ENCODE measurements at places on chromosomes 13 and 19. TPM values are rescaled to one million over a fixed set of nuclear protein-coding genes. Genes with fewer than 3 reads are reported as not detected.

The KLHL1 gene
- total RNA-seq: not detected

The ACER1 gene
- total RNA-seq: not detected

The ZNF418 gene
- total RNA-seq: 18.8 TPM

The PTH2 gene
- total RNA-seq: 0.82 TPM

The RNF225 gene
- 1.2 TPM for total RNA-seq

The SGTA gene
- 86.8 TPM for total RNA-seq

The SYT5 gene
- 0.35 TPM for total RNA-seq

The ZNF726 gene
- total RNA-seq: not detected

The SYNE4 gene
- total RNA-seq: 20.8 TPM

The C1QTNF9B gene
- not detected for total RNA-seq

The SSC5D gene
- total RNA-seq: 1.7 TPM

The ZNF790 gene
- total RNA-seq: 7.2 TPM

The KCNRG gene
- total RNA-seq: 0.65 TPM

The FXYD5 gene
- 104 TPM for total RNA-seq

The KIR2DL1 gene
- total RNA-seq: not detected

The ZNF546 gene
- total RNA-seq: 1.9 TPM

The CAMSAP3 gene
- 30.4 TPM for total RNA-seq

The NLRP12 gene
- total RNA-seq: 1.9 TPM

The MEIS3 gene
- 27.4 TPM for total RNA-seq

The SIGLEC10 gene
- total RNA-seq: not detected

The HCST gene
- total RNA-seq: 1.1 TPM

The NLRP5 gene
- not detected for total RNA-seq

The C19orf47 gene
- total RNA-seq: 17.8 TPM

The PLK5 gene
- 1.2 TPM for total RNA-seq

The TUBA3C gene
- not detected for total RNA-seq

The CATSPERD gene
- not detected for total RNA-seq

The KANK2 gene
- 42.3 TPM for total RNA-seq

The FUT6 gene
- not detected for total RNA-seq

The WDR88 gene
- not detected for total RNA-seq

The CALR3 gene
- total RNA-seq: 0.32 TPM

The PTGER1 gene
- total RNA-seq: 0.41 TPM

The OPA3 gene
- total RNA-seq: 14.5 TPM

The CGB8 gene
- total RNA-seq: 0.46 TPM

The CASP14 gene
- total RNA-seq: not detected

The SMIM44 gene
- not detected for total RNA-seq

The IQCN gene
- 0.31 TPM for total RNA-seq

The SIGLEC14 gene
- not detected for total RNA-seq

The LCP1 gene
- total RNA-seq: 4.3 TPM

The ZNF540 gene
- 0.21 TPM for total RNA-seq

The IGSF23 gene
- not detected for total RNA-seq

The PEG3 gene
- not detected for total RNA-seq

The PABPC3 gene
- 0.48 TPM for total RNA-seq

The CABP5 gene
- not detected for total RNA-seq

The TTC9B gene
- not detected for total RNA-seq

The LILRB5 gene
- total RNA-seq: not detected

The RYR1 gene
- 10.7 TPM for total RNA-seq

The CYP4F12 gene
- total RNA-seq: not detected

The ZNF580 gene
- 24.6 TPM for total RNA-seq

Data from H1 (cell line).